Left ventricle myocardium inferior (tissue), 1 donor: ENCODE measurements at places on chromosomes 7 and 10.

- no peak for DNase-seq
Observed at GRCh38 chr7:39192476-39192875, 214.8 kb downstream of the POU6F2 start.

- DNase-seq, result no peak
Observed at GRCh38 chr10:91022390-91022789, 101.5 kb upstream of the ANKRD1 start.

DNA sequence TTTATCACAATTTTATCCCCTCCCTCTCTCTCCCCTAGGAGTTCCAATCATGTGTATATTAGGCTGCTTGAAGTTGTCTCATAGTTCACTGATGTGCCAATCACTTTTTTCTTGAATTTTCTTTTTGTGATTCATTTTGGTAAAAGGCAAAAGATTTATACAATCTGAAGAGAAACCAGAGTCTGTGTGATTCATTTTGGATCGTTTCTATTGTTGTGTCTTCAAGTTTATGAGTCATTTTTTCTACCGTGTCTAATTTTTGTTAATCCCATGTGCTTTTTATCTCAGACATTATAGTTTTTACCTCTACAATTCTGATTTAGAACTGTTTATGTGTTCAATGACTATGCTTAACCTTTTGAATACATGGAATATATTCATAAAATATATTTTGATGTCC is 483.9 kb upstream of the AUTS2 start:
- no peak for DNase-seq

DNA sequence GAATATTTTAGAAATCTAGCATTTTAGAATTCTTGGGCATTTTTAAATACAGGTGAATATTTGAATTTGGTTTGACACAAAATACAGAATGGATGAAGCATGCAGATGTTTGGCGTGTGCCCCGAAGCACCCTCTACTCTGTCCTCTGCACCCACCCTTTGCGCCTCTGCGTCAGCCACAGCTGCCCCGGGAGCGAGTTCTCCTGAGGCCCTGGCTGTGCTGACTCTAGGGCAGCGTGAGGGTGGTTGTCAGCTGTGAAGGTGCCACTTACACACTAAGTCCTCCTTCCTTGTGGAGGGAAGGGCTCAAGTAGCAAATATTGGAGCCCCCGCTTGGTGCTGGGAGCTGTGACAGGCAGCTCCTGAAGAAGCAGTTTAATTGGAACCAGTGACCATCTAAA is 48.4 kb downstream of the DAGLB start:
- no peak for DNase-seq

- no peak for DNase-seq
Observed at GRCh38 chr7:150620061-150620460, 12.1 kb downstream of the GIMAP6 start.

- DNase-seq, result no peak
Observed at GRCh38 chr10:103853428-103854264, 1.7 kb downstream of the SH3PXD2A start.

DNA sequence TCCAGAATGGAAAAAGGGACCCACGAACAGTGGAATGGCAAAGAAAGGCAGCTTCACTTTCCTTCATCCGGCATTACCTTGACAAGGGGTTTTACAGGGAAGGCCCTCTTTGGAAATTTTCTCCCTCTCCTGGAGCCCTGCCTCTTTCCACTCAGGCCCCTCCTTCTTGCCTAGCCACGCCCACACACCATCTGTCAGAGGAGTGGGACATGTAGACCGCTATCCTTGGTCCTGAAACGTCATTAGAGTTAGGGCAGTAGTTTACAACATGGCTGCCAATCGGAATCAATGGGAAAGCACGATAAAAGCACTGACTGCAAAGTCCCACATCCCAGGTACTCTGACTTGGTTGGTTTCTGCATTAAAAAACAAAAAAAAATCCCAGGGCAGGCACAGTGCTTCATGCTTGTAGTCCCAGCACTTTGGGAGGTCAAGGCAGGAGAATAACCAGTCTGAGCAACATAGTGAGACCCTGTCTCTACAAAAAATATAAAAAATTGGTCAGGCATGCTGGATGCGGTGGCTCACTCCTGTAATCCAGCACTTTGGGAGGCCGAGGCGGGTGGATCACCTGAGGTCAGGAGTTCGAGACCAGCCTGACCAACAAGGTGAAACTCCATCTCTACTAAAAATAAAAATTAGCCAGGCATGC is 96.4 kb downstream of the MARCHF5 start:
- no peak for DNase-seq

GRCh38 chr10:14040787-14041631 is 289.7 kb downstream of the FRMD4A start:
- DNase-seq, result no peak

DNA sequence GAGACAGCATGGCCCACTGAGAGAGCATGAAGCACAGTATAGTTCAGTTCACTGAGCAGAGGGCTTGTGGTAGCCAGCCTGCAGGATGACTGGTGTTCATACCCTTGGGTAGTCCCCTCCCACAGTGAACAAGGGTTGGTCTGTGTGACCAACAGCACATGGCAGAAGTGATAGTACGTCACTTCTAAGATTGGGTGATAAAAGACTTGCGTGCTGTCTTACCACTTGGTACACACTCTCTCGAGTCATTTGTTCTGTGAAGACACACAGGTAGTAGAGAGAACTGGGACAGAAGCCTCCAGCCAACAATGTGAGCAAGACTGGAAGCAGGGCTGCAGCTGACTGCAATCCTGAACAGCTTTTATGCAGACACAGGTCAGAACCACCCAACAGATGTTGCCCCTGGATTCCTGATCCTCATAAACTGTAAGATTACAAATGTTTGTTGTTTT is 14.6 kb downstream of the EPC1 start:
- DNase-seq, result no peak

- DNase-seq, result no peak
Observed at GRCh38 chr7:84492098-84493034, 297.8 kb upstream of the SEMA3A start.

- DNase-seq, result no peak
Observed at GRCh38 chr7:21365866-21366624, 61.8 kb upstream of the SP4 start.

- DNase-seq, result no peak
Observed at GRCh38 chr10:34186745-34187144, 628.4 kb downstream of the PARD3 start.

DNA sequence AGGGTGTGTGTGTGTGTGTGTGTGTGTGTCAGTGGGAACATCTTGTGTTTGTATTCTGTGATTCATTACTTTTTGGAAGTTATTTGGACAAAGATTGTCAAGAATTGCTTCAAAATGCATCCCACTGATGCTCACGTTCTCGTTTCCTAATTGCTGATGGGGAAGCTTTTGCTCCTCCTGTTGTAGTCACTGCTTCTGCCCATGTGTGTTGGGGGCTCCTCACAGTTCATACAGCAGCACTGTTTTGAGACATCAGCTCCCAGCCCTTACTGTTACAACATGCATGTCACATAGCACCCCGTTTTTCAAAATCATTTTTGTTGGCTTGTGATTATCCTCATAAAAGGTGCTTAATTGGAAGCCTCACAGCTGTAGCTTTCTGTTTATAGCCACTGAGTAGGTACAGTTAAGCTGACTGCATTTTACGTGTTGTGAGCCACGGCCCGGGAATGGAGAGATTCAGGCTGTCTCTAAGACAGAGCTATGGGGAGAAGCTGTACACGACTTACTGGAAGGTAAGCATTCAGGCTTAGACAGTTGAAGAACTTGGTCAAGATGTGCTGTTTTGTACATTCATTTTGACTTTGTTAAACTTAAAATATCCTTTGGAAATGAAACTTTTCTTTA is 87.4 kb downstream of the BICC1 start:
- no peak for DNase-seq

DNA sequence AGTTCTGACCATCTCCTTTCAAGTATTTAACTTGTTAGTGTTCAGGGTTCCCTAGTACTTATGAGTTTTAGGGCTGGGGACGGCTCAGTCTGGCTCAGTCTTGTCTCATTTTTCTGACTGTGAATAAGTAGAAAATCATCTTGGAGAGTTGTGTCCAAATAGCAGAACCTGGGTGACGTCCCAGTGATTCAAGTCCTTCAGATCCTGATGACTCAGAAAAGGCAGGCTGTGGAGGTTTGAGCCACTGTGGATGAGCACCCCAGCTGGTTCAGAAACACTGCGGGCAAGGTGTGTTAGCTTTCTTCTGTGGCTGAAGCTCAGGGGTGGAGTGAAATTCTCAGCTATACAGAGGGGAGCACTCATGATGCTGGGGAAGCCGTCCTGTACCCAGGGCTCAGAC is 154.4 kb upstream of the NPY start:
- no peak for DNase-seq

DNA sequence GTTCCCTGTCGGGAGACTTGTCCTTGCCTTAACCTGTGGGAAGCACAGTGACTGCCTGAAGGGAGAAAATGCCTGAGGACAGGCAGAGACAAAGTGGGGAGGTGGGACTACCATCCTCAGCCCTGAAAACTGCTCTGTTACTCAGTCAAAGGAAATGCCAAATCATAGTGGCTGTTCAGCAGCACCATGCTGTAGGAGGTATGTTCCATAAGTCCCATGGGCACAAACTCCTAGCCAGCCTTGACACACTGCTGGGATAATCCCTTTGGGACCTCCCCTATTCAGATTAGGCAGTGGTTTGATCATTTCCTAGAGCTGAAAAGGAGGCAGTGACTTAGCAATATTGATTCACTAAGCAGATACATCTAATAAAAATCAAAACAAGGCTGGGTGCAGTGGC is 80.1 kb downstream of the MCU start:
- DNase-seq, result no peak

DNA sequence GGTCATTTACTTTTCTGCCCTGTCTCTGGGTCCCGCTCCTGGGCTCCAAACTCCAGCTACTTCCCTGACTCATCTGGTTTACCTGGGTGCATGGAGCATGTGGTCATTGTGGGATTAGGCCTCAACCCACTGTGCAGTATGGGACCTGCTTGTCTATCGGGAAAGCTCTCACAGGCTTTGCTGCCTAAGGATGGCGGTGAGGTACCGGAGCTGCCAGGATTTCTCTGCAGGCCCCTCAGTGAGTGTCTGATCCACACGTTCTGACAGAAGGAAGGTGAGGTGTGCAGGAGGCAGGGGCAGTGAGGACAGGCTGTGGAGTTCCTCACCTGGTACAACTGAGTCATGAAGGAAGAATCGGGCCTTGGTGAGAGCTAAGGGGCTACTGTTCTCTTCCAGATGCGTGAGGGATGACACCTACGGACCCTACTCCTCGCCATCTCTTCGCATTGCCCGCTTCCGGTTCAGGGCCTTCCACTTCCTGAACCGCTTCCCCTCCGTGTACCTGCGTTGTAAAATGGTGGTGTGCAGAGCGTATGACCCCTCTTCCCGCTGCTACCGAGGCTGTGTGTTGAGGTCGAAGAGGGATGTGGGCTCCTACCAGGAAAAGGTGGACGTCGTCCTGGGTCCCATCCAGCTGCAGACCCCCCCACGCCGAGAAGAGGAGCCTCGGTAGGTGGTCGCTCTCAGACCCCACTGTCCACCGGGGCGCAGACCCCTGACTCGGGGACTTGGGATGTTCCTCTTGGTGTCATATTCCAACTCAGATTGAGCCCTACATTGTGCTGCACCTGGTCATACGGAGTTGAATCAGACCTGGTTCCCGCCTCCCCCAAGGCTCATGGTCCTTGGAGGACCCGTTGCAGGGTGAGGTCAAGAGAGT is 56.7 kb downstream of the C10orf120 start:
- DNase-seq, result no peak

DNA sequence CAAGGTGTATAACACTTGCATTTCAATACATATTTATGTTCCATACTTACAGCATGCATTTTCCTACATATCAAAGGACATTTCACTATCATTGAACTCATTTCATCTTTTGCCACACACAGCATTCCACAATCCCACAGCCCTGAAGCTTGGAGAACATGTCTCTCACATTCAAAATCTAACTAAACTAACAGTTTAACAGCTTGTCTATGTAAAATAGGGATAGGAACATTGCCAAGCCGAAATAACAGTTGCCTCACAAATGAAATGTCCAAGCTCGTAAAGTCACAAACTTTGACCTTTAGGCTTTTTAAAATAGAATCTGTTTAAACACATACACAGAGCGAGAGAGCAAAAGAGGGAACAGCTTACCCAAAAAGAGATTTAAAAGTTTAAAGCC is 65.3 kb downstream of the HGF start:
- DNase-seq, result no peak

GRCh38 chr10:113274176-113274829 is 278.6 kb upstream of the HABP2 start:
- DNase-seq, result peak; percentile 72

DNA sequence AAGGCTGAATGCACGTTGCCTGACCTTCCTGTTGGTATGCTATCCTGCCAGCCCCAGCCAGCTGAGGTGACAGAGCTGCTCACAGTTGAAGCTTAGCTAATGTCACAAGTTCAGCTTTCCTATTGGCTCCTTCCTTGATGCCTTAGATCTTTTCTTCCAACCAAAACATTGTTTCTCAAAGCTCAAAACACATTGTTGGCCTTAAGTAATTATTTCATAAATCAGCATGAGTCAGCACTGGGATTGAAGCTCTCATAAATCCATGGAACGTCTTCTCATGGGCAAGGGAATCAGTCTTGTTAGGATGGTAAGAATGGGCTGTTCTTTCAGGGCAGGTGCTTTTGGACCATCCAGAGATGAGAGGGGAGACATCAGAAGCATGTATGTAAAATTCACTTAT is 128.1 kb upstream of the SAMD8 start:
- no peak for DNase-seq

DNA sequence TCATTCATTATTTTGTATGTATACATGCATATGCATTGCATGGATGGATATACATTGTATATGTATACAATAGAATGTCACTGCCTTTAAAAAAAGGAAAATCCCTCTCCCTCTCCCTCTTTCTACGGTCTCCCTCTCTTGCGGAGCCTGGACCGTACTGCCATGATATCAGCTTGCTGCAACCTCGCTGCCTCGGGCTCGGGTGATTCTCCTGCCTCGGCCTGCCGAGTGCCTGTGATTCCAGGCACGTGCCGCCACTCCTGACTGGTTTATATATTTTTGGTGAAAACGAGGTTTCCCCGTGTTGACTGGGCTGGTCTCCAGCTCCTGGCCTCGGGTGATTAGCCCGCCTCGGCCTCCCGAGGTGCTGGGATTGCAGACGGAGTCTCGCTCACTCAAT is 24.4 kb downstream of the IPMK start:
- DNase-seq, result no peak

DNA sequence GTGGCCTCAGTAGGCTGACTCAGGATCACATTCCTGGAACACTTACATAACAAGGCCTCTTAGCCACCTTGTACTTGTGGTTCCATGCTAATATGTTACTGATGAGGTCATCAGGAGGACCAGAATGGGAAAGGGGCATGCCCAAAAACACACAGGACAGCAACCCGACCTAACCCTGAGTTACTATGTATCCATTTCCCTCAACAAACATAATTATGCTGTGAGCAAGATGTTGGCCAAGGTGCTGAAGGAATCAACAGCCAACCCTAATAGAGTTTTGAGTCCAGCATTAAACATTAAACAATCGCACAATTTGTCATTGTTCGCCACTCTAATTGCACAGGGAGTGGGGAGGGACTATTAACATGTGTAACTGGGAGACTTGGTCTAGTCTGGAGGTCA is 129.4 kb downstream of the PLPP4 start:
- no peak for DNase-seq

GRCh38 chr7:95974108-95974507 is 201.8 kb downstream of the DYNC1I1 start:
- DNase-seq, result no peak
